Stimulated activated naive CD4-positive, alpha-beta T cell (primary cell): ENCODE measurements at places on chromosomes 1 and 21.

- no peak for DNase-seq
These were observed 438.8 kb upstream of the OLFM3 start for GRCh38 chr1:102435483-102435882.

DNA sequence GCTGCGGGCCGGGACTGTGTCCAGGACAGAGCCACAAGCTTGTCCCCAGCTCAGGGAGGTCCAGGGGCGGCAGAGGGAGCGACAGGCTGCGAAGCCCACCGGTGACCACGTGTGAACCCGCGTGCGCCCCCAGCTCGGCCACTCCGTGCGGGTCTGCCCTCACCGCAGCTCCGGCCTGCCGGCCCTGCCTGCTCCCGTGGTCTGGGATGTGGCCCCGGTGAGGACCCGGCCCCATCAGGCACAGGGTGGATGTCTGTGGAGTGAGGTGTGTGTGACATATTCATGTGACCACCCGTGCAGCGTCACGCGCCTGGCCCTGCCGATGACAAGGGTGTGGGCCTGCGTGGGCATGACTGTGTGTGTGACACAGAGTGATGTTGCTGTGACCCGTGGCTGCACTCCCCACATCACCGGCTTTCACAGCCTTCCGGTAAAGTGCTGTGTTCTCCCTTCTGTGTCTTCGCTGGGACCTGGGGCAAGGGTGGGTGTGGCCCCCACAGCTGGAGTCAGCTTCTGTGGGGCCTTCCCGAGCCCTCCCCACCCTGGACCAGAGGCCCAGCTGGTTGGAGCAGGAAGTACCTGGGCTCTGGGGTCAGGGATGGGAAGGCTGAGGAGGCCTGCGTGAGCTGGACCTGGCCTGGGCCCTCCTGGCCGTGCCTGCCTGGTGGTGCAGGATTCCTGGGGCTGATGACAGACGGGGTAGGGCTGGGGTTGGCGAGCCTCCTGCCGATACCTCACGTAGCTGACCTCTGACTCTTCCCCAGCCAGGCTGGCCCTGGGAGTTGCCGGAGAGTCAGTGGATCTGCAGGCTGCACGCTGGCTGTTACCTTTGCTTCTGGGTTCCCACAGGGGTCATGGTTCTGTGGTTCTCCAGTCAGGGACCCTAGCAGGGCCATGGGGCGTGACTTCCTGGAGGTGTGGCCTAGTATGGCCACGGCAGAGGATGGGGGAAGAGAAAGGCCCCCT is 4.1 kb downstream of the RNF223 start:
- peak; percentile 51 for DNase-seq

DNA sequence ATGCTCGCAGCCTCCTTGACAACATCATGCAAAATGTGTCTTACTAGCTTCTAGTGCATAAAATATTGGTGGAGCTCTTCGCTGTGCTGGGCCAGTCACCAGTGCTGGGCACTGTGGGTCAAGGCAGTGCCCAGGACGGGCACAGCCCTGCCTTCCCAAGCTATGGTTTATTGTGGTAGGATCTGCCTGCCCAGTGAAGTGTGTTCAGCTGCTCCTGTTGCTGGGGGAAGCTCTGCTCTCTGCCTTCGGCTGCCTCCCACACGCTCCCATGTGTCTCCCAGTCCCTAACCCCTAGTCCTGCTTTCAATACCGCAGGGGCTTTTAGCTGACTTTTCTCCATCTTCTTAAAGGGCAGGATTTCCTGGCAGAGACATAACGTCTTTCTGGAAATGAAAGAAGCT is 15.7 kb downstream of the EPHX1 start:
- no peak for DNase-seq

- no peak for DNase-seq
These were observed 4.5 kb downstream of the ETV3L start for GRCh38 chr1:157095091-157095490.

DNA sequence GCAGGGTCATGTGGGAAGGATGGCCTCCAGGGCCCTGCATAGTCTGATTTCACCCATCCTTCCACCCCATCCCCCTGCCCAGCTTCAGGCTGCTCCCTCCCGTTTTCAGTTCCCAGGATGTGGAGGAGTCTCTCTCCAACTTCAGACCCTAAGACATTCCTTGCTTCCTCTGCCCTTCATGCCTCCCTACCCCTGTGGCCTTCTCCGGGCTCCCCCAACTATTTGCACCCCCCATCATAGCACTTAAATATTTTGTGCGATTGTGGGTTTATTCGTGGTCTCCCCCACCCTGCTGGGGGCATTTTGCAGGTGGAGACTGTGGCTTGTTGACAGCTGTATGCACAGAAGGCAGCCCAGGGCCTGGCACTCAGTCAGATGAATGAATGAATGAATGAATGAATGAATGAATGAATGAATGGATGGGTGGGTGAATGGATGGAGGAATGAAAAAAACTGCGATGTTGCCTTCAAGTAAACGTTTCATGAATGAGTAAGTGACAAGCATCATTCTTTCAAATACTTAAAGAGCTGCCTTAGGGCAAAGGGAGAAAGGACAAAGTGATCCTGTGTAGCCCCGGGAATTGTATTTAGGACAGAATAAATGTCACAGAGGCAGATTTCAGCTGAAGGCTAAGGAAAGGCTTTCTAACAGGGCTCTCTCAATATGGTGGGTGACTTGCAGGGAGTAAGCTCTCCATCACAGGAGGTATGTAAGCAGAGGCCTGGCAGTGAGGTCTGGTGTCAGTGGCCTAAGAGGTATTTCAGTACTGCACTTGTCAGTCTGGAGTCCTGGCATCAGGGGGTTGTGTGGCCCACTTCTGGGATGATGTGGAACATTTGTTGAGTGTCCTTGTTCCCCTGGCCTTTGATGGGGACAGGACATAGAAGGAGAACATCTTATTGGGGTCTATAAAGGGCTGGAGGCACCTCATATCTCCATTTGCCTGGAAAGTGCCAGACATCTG is 156.4 kb downstream of the PTPRU start:
- DNase-seq, result no peak

- DNase-seq, result no peak
These were observed 65.4 kb upstream of the SMYD2 start for GRCh38 chr1:214215583-214215982.

GRCh38 chr1:152397474-152397873 is 16.6 kb downstream of the CRNN start:
- DNase-seq, result no peak

DNA sequence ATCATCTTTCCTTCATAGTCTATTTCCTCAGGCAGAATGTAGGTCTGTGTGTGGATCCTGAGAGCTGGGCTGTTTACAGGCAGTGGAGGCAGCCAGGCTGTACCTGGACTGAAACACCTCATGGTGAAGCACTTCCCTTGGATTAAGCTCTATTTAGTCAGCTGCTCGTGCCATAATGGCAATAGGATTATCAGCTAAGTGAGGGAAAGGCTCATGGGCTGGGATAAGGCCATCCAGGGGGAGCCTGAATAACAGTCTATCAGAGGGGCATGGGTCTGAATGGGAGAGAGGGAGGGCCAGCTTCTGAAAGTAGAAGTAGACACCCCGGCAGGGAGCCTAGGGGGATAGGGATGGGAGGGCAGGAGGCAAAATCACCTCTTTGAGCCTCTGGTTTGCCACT is 8.3 kb downstream of the RNASEL start:
- no peak for DNase-seq

DNA sequence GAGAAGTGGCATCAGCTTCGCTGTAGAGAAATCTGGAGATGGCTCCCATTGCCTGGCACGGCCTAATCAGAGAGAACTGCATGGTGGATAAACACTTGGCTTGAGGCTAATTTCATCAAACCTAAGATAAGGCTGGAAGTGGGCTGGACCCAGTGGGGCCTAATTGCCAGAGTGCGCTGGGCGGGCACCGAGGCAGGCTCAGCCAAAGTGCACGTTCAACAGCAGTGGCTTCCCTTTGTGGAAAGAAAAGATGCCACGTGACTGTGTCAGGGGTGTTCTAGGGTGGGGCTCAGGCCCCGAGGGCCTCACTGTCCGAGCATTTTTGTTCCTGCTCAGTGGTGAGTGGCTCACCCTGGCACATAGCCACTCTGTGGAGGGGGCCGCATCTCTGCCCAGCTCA is 5.8 kb downstream of the PLCH2 start:
- DNase-seq, result no peak

GRCh38 chr1:26700711-26701110 is 4.9 kb downstream of the ARID1A start:
- DNase-seq, result no peak

DNA sequence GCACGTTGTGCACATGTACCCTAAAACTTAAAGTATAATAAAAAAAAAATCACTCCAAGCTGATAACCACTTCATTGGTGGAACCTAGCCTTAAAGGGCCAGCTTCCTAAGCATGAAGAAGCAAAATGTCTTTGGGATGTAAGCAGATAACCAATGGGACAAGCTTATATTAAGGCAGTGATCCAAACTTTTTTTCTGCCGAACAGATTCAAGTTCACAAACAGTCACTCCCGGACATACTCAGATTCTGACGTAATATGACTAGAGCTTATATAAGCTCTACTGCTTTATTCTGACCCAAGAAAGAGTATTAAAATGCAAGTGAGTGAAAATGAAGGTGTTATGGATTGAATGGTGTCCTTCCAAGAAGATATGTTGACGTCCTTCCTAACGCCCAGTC is 44.9 kb upstream of the HIVEP3 start:
- no peak for DNase-seq

- no peak for DNase-seq
These were observed 306 bp upstream of the SH3D21 start for GRCh38 chr1:36305915-36306209.

- DNase-seq, result no peak
These were observed 24.9 kb downstream of the SYT11 start for GRCh38 chr1:155884031-155884960.

DNA sequence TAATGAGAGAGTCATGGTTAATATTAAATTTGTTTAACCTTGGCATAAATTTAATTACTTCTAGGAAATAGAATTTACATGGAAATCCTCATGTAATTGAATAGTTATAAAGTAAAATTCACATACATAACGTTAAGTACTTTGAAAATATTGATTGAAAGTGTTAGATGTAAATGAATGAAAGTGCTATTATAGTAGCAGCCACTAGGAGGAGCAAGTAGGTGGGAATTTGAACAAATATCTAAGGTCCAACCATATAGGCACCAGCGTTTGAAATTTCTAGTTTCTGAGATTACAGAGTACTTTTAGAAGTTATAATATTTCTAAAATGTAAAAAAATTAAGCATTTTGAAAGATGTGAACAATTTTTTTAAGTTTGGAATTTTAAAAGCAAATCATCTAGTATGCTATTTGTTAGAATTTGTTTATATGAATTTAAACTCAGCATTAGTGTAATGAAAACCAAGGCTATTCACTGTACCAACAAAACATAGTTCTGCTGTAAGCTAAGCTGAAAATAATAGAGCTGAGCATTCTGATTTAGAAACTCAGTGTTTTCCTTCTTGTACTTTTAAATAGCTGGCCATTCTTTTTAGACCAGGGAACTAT is 3.3 kb downstream of the B3GALT2 start:
- peak; percentile 67 for DNase-seq

GRCh38 chr21:17828223-17828622 is 9.1 kb upstream of the C21orf91 start:
- no peak for DNase-seq

DNA sequence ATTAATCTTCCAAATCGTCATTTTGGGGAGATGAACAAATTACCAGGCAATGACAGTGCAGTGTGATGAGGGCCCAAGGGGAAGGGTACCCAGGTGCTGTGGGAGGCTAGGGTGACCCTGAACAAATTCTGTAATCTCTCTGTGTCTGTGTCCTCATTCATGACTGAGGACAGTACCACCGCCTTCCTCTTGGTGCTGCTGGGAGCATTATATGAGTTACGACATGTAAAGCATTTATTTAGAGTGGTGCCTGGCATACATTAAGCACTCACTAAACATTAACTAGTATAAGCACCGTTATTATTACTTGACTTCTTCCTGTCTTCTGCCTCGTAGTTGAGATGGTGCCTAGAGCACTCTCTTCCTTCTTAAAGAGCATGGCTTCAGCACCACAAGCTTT is 468.2 kb upstream of the VAMP3 start:
- no peak for DNase-seq

DNA sequence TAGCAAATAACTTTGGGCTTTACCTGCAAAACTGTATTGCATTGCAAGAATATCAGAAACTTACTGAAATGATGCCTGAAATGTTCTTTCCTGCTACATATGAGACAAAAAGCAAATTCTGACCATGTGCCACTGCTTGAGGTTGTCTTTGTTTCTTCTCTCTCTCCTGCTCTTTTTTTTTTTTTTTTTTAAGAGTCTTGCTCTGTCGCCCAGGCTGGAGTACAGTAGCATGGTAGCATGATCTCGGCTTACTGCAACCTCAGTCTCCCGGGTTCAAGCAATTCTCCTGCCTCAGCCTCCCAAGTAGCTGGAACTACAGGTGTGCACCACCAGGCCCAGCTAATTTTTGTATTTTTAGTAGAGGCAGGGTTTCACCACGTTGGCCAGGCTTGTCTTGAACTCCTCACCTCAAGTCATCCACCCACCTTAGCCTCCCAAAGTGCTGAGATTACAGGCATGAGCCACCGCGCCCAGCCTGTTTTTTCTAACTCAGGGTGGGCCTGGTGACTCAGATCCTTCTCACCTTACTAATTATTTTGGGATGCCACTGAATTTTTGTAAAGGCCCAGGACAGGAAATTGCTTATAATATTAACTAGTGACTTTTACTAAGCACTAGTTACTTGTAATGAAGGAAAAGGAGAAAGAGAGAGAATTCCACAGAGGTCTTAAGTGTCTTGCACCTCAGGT is 35.9 kb downstream of the DNASE2B start:
- DNase-seq, result no peak

- DNase-seq, result no peak
These were observed 129.6 kb upstream of the ATP1A1 start for GRCh38 chr1:116243333-116244054.

DNA sequence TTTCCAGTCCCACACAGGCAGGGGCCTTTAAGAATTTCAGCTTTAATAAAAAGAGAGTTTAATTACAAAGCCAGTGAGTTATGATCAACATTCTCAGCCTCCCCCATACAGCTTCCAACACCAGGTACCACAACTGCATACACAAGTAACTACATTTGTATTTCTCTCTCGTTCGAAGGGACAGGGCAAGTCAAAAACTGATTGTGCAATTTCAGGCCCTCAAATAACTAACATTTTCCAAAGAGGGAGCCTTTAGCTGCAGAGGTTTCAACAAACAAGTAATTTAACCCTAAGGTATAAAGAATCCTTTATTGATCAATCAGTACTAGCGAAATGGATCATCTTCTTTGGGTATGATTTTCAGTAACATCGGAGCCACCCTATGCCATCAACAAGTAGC is 142.4 kb downstream of the ZNF281 start:
- no peak for DNase-seq

GRCh38 chr1:227549892-227550291 is 13.5 kb upstream of the ZNF678 start:
- DNase-seq, result no peak

DNA sequence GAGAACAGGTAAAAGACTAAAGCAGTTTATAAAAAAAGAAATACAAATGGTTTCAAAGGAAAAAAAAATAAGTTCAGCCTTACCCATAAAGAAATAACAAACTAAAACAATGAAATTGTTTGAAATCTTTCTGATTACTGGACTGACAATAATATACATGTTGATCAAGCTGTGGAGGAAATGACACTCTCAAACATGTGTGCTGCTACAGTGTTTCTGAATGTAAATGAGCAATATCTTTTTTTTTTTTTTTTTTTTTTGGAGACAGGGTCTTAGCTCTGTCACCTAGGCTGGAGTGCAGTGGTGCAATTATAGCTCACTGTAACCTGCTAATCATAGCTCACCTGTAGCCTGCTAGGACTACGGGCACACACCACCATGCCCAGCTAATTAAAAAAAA is 6.5 kb downstream of the EPS15 start:
- DNase-seq, result no peak
